ENCODE measurements at places on chromosomes 1 and 21.

- DNase-seq, result peak; percentile 88
Observed at GRCh38 chr1:245153081-245153551, 1.7 kb upstream of the KIF26B start.

DNA sequence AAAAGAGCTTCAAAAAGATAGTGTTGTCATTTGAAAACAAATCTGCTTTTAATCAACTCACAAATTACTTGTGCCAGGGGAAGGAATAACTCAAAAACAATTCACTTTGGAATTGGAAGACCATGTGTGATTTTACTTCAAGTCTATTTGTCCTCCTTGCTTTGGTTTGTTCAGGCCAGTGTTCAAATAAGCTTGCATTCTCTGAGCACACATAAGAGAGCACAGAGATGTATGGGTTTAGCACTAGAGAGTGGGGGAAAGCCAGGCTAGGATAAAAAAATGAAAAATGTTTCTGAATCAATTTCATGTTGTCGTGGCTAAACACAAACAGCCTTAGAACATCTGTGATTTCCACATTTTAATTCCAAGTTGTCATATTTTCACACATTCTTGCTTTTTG lies 325.7 kb upstream of the LYPLAL1 start:
- DNase-seq, result peak; percentile 60

- no peak for DNase-seq
Observed at GRCh38 chr1:150366416-150367296, 2.7 kb downstream of the RPRD2 start.

- DNase-seq, result no peak
Observed at GRCh38 chr1:220906561-220907334, 27.5 kb downstream of the HLX start.

DNA sequence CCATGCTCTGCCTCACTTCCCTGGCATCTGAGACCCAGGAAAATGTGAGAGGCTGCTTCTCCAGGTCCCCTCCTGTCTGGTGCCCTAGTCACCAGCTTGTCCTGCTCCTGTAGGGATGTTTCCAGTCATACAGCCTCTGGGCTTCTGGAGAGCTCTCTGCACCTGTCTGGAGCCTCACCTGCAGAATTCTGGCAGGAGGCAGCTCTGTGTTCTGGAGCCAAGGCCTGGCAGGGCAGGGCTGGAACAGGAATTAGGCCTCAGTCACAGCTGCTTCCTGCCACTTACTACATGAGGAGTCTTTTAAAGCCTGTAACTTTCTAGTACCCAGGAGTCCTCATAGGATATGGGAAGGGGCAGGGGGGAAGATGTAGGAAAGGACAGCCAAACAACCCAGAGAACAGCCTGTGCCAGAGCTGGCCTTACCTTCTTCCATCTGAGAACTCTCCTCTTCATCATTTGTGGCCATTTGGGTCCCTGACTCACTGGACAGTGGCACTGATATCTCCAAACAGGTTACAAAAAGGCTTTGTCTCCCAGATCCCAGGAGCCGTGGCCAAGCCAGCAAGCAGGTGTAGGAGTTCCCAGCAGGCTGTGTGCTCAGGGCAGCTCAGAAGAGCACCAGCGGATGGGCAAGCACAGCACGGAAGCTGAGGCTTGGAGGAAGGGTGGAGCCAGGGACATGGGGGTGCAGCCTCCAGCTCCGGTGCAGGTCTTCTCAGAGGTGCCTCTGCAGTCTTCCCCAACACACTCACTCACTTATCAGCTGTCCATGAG lies 31.4 kb upstream of the ARTN start:
- DNase-seq, result no peak

- DNase-seq, result no peak
Observed at GRCh38 chr1:46692811-46693770, 21.4 kb downstream of the TEX38 start.

GRCh38 chr1:203033917-203034316 lies 7.6 kb downstream of the PPFIA4 start:
- no peak for DNase-seq

GRCh38 chr1:185998391-185998790 lies 264.2 kb downstream of the HMCN1 start:
- DNase-seq, result no peak

- no peak for DNase-seq
Observed at GRCh38 chr1:2301607-2302291, 73.6 kb downstream of the SKI start.

- DNase-seq, result no peak
Observed at GRCh38 chr1:209344156-209344555, 239.4 kb upstream of the CAMK1G start.

GRCh38 chr1:115452600-115453329 lies 114.7 kb upstream of the NGF start:
- DNase-seq, result no peak

- no peak for DNase-seq
Observed at GRCh38 chr1:26811708-26812107, 14.8 kb upstream of the ZDHHC18 start.

DNA sequence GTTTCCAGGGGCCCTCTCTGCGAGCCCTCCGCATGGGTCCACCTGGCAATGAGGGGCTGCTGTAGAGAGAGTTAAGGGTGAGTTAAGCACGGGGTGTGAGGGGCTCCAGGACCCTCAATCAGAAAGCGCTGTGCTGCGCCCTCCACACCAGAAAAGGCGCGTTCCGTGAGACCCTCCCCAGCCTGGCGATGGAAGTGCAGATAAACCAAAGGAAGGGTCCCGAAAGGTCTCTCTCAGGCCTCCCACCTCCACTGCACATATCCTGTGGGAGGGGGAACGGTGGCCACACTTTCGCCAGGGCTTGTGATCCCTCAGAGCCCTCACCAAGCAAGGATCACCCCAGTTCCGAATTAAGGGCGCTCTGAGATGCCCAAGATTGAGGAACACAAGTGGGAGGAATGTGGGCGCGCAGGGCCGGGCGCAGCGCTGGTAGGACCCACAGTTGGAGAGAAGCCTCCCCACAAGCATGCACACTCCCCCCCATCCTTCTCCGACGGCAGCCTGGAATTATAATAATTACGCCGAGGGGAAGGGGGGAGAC lies 1.1 kb downstream of the WNT3A start:
- DNase-seq, result no peak

GRCh38 chr1:231558708-231559185 lies 30.3 kb downstream of the TSNAX start:
- DNase-seq, result no peak

DNA sequence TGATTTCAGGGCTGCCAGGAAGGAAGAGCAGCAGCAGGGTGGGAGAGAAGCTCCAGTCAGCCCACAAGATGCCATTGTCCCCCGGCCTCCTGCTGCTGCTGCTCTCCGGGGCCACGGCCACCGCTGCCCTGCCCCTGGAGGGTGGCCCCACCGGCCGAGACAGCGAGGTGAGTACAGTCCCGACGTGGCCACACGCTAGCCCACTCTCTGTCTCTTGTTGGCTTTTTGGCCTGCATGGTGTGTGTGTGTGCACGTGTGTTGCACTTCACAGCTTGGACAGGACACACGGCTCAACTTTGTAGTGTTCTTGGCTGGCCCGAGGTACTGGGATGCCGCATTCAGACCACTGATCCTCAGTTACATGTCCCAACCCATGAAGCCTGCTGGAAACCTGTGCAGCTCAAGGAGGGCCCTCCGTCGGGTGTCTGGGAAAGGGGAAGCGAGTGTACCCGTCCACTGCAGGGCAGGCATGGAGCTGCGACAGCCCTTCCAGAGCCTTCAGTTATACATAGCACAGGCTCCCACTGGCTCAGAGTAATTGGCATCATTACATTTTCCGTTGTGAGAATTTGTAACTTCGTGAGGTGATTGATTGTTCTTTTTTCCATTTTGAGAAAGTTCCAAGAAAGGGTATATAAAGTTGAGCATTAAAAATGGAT lies 454 bp downstream of the CORT start:
- DNase-seq, result no peak

DNA sequence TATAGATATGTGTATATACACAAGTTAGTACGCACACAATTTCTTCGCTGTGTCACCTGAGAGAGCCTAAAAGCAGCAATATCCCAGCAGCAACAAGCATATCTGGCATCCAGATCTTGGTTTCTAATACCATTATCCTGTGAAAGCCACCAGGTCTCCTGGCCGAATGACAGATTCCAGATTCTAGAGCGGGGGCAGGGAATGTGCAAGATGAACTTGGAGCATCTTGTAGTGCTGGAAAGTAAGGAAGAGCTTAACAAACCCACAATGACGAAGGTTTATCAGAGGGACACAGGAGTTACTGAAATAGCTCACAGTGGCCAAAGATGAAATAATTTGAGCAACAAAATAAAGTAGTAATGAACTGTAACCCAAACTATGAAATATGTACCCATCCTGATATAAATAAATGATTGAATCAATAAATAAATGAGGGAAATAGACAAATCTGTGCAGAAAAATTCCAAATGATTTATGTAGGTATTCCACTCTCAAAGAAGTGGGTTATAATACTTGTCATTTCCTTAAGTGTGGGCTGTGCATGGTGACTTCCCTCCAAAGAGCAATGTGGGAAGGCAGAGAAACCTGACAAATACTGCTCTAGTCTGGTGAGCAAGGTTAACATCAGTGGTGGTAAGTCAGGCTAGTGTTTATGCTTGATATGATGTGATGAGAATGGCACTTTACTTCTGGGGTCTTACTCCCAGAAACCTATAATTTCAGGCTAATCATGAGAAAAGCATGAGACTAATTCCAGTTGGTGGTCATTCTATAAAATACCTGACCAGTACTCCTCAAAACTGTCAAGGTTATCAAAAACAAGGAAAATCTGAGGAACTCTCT lies 67.9 kb downstream of the LRRC8D start:
- no peak for DNase-seq

- no peak for DNase-seq
Observed at GRCh38 chr1:230085178-230085515, 18.1 kb downstream of the GALNT2 start.

GRCh38 chr1:152513081-152513480 lies 1.2 kb upstream of the CRCT1 start:
- DNase-seq, result no peak

DNA sequence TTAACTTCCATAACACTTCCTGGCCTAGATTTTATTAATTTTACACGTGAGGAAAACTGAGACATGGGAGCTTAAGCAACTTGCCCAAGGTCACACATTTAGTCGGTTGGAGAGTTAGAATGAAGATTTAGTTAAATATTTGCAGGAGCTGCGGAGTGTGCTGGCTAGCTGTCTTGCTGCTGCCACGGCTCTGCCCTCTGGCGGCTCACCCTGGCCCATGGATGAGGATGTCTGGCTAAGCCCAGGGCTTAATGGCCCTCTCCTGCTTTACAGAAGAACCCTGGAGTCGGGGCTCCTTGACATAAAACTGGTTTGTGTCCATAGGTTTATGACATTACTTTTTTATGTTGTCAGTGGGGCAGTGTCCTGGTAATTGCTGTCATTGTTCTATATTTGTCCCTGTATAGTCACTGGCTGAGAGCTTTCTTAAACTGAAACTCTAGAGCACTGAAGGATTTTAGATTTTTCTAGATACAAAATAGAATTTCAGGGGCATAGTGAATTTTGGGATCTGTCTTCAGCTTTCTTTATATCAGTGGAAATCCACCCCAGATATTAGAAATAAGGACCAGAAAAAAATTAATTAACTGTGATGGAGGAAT lies 88.9 kb upstream of the WLS start:
- peak; percentile 78 for DNase-seq

DNA sequence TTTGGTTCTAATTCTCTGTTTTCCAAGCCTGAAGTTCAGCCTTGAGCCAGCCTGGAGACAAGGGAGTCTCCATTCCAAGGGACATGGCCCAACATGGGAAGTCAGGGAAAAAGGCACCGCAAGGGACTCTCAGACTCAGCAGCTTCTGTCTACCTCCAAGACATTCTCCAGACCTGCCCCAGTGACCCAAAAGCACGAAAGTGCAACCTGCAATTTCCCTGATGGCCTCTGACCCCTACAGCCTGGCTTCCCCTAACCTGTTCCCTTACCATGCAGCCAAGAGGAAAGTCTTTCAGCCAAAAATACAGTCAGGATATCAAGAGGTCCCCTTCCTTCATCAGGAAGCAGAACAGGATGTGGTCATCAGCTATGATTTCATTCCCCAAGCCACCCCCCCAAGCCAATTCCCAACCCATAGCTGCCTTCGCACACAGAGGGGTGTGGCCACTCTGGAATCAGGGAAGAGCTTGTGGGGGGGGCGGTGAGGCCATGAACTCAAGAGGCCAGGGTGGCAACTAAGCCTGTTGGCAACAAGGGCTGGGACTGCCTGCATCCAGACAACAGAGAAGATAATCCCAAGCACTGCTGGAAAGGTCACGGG lies 59.2 kb downstream of the TIAM1 start:
- DNase-seq, result no peak

DNA sequence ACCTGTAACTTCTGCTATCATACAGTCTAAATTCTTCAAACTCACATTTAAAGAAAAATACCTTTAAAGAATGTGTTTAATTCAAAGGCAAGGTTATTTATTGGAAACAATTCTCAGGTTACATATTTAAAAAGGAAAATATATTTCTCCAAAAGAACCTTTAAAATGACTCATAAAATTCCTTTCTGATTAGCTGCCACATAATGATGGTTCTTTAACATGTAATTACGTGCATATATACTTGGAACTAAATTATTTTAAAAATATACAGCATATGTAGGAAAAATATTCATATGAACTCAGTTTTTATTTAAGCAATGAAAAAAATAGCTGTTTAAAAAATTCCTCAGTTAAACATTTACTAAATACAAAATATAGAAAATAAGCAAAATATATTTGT lies 173.6 kb downstream of the COP1 start:
- peak; percentile 23 for DNase-seq

- no peak for DNase-seq
Observed at GRCh38 chr1:41357451-41358101, 3.7 kb upstream of the FOXO6 start.

DNA sequence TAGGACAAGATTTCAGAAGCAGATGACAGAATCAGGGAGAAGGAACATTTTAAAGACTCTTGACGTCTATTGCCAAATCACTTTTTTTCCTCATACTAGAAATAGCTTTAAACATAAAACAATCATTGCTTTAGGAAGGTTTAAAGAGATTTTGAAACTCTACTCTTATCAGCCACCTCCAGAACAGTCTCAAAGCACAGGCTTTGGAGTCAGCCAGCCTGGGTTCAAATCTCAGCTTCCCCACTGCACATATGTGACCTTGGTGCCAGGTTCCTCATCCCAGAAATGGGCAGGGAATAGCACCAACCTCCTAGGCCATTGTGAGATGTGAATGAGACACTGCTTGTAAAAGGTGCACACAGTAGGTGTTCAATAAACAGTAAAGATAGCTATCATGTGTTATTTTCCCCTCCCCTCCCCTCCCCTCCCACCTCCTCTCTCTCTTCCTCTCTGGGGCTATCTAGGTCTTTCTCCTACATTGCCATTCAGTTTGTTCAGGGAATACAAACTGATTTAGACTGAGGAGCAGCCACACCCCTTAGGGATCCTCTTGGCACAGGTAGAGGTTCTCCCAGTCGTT lies 20.6 kb downstream of the SPOCD1 start:
- DNase-seq, result no peak

DNA sequence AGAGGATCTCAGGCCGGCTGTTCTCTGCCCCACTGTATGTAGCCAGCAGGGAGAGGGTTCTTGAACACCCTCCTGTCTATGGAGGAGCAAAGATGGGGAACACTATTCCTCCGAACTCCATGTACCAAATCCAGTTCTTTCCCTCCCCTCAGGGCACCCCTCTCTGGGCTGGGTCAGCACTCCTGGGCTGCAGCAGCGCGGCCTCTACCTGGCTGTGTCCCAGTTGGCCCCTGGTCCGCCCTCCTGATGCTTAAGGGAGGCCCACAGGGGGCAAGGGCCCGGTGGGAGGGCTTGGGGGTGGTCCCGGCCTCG lies 471 bp upstream of the ADPRS start:
- no peak for DNase-seq

GRCh38 chr1:156910309-156910782 lies 10.1 kb upstream of the LRRC71 start:
- DNase-seq, result no peak

GRCh38 chr1:115056395-115056798 lies 26.8 kb downstream of the TSHB start:
- peak; percentile 76 for DNase-seq

- DNase-seq, result no peak
Observed at GRCh38 chr1:19324665-19324990, 12.5 kb downstream of the SLC66A1 start.

Data from lung (tissue), 17 donors.